ENCODE measurements at places on chromosomes 11 and 22. TPM values are rescaled to one million over a fixed set of nuclear protein-coding genes. Genes with fewer than 3 reads are reported as not detected.

Gene TRIM29
- total RNA-seq: not detected

Gene GUCY1A2
- total RNA-seq: 0.55 TPM

Gene EMID1
- total RNA-seq: 5.4 TPM

Gene RRM1
- total RNA-seq: 138 TPM

Gene ARHGAP20
- 0.04 TPM for total RNA-seq

Gene PRDM11
- 11.5 TPM for total RNA-seq

Gene ACER3
- total RNA-seq: 14.7 TPM

DNA sequence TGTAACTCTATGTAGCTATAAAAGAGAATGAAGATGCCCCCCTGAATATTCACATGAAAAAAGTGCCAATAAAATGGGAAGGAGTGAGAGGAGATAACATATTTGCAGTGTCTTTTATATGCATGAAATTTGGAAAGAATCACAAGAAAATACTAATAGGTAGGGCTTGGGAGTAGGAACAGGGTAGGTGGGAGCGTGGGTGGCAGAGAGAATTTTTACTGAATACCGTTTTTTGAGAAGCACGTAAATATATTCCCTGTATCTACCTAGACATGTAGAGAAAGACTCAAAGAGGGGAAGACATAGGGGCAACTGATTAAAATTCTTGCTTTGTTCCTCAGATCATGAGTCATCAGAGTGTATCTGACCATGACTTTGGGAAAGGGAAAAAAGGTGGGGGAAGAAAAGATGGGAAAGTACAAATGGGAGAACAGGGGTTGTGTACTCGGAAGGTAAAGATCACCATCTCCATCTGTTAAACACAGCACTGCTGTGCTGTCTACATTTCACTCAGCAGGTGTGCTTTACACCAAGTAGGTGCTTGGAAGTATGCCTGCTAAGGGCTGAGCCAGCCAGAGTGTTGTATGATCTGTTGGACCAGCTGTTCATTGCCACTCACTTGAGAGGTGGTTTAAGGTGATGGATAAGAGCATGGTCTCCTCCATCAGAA lies 16.0 kb downstream of the PRR5L start:
- H3K27ac ChIP-seq: no peak overlapping the region
- DNase-seq: no peak
- H3K4me3 ChIP-seq: no peak overlapping the region
- H3K36me3 ChIP-seq: no peaks in the 10 kb centered on the region

- no peak for DNase-seq
- H3K36me3 ChIP-seq: peaks cover 11% of the 10 kb centered on the region
- no peak overlapping the region for H3K4me3 ChIP-seq
- no peak overlapping the region for H3K27ac ChIP-seq
- H3K27me3 ChIP-seq: no peaks in the 10 kb centered on the region
- no peaks in the 10 kb centered on the region for H3K4me1 ChIP-seq
These were observed 1469.0 kb downstream of the LRRC4C start for GRCh38 chr11:39990421-39990831.

DNA sequence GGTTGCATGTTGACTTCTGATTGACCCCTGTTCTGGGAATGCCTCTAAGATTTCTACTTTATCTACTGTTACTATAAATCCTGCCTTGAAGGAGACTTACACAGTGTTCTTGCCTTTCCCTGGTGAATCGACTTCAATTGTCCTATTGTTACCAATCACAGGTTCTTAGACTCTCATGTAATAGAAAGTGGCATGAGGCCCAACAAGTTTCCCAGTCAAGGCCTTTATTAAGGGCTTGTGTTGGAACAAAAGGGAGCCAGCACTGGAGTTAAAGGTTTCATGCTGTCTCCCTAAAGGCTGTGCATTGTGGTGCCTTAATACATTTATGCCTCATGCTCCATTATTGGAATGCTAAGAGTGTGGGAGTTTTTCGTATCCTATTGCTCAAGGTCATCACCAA lies 23.3 kb downstream of the MS4A2 start:
- no peaks in the 10 kb centered on the region for H3K4me1 ChIP-seq
- no peak for DNase-seq
- H3K4me3 ChIP-seq: no peak overlapping the region
- H3K27ac ChIP-seq: no peak overlapping the region
- H3K27me3 ChIP-seq: no peaks in the 10 kb centered on the region

- no peak for DNase-seq
- H3K27me3 ChIP-seq: no peaks in the 10 kb centered on the region
- H3K27ac ChIP-seq: no peak overlapping the region
- peaks cover 30% of the 10 kb centered on the region for H3K36me3 ChIP-seq
These were observed 42.6 kb upstream of the P4HA3 start for GRCh38 chr11:74354036-74354435.

DNA sequence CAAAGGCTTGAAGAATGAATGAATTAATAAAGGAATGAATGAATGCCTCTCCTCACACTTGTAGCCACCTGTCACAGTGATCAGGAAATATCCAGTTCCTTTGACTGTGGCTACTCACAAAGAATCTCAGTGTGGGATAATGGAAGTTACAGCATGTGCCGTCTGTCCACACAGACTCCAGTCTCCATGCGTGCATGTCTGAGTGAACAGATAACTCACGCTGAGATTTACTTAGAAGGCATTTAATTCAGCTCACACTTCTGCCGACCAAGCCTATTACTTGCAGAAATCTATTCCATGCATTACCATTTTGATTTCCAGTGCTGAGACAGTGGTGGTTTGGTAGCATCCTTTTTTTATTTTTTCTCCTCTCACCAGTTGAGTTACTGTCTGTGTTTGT lies 32.3 kb upstream of the HMGXB4 start:
- H3K4me3 ChIP-seq: no peak overlapping the region
- H3K27ac ChIP-seq: no peak overlapping the region
- peaks cover 2% of the 10 kb centered on the region for H3K27me3 ChIP-seq
- no peaks in the 10 kb centered on the region for H3K4me1 ChIP-seq
- no peak for DNase-seq
- H3K36me3 ChIP-seq: no peaks in the 10 kb centered on the region

DNA sequence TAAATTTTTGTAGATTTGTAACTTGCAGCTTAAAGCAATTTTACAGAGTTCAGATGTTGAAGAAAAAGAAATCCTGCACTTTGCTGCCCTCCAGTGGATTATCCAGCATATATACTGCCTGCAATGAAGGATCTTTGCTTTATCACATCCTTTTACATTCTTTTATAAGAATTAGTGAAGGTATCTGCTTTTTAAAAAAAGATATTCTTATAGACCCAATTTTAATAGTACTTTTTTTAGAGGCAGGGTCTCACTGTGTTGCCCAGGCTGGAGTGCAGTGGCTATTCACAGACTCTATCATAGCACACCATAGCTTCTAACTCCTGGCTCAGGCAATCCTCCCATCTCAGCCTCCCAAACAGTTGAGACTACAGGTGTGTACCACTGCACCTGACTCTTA lies 60.7 kb downstream of the TTC17 start:
- H3K4me1 ChIP-seq: no peaks in the 10 kb centered on the region
- H3K36me3 ChIP-seq: peaks cover 10% of the 10 kb centered on the region
- no peak for DNase-seq
- no peak overlapping the region for H3K4me3 ChIP-seq
- H3K27ac ChIP-seq: no peak overlapping the region

DNA sequence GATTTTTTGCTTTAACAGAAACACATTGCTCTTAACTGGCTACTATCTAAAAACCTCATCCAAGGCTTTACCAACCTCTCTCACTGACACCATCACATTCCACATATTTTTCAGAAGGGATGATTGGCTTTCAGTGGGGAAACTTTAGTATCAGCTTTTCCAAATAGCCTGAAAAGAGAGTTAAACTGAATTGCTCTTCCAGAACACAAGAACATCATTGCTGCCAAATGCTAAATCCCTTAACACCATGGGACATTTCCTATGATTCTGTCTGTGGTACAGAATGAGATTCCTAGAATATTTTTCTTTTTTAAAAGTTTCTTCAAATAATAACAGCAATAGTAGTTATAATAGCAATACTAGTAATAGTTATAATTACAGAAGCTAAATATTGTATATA lies 45.4 kb downstream of the SOX6 start:
- H3K4me3 ChIP-seq: no peak overlapping the region
- no peak overlapping the region for H3K27ac ChIP-seq
- no peak for DNase-seq

GRCh38 chr22:33299245-33299956 lies 241.2 kb upstream of the SYN3 start:
- DNase-seq: no peak
- H3K4me3 ChIP-seq: no peak overlapping the region
- H3K36me3 ChIP-seq: peaks cover 3% of the 10 kb centered on the region
- no peaks in the 10 kb centered on the region for H3K4me1 ChIP-seq
- H3K27ac ChIP-seq: no peak overlapping the region

GRCh38 chr22:45217345-45217744 lies 23.3 kb downstream of the KIAA0930 start:
- H3K27ac ChIP-seq: no peak overlapping the region
- no peaks in the 10 kb centered on the region for H3K27me3 ChIP-seq
- H3K4me1 ChIP-seq: no peaks in the 10 kb centered on the region

- H3K36me3 ChIP-seq: no peaks in the 10 kb centered on the region
- H3K4me1 ChIP-seq: no peaks in the 10 kb centered on the region
- H3K27ac ChIP-seq: no peak overlapping the region
These were observed 85.4 kb downstream of the MTNR1B start for GRCh38 chr11:93054881-93055280.
